ENCODE measurements at places on chromosomes 16 and 17.

GRCh38 chr16:50830698-50831097 lies 88.8 kb downstream of the CYLD start:
- DNase-seq: no peak

DNA sequence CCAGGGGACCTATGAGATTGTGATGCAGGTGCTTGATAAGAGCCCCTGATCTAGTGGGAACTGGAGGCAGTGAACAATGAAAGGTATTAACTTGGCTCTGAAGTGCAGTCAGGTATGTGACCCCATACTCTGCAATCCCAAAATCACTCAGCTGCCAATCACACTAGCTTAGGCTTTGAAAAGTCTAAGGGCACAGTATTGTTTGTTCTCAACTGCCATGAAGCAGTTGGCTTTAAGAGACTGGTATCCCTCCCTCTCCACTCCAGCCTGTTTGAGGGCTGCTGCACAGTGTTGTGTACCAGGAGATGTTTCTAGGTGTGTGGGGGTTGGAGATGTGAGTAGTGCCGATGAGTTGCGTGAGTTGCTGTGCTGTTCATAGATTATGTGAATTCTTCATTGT lies 2.4 kb downstream of the YPEL2 start:
- peak; percentile 51 for DNase-seq

- DNase-seq: no peak
Measured at GRCh38 chr16:84581158-84581557, 36.7 kb downstream of the COTL1 start.

- DNase-seq: peak; percentile 57
Measured at GRCh38 chr17:81683208-81683583, 401 bp downstream of the ARL16 start.

DNA sequence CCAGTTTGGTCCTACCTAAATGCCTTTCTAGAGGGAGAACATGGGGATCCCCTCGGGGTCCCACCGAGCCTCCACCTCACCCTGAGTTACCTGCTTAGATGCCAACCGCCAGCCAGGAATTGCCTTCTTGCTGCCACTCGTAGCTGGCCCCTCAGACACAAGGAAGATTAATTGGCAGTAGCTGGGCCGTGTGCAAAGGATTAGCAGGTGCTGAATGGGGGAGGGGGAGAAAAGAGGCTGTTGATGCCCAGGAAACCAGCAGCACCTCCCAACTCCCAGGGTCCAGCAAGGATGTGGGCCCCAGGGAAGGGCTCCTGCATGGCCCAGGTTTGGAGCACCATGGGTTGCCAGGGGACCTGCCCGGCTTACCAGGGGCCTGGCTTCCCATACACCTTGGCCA lies at the start of gene CNGB1:
CNGB1 (minus strand) TSS at position 159 of the 400 bp plus-strand sequence. CDS start 3,842 bp downstream, outside the sequence.
- no peak for DNase-seq

GRCh38 chr16:69880640-69881133 lies 70.4 kb upstream of the CLEC18A start:
- no peak for DNase-seq

- no peak for DNase-seq
Measured at GRCh38 chr17:47730681-47731080, 2.4 kb upstream of the TBX21 start.

Measured in NCI-H345 (cell line).